ENCODE measurements at places on chromosomes 4 and X.

DNA sequence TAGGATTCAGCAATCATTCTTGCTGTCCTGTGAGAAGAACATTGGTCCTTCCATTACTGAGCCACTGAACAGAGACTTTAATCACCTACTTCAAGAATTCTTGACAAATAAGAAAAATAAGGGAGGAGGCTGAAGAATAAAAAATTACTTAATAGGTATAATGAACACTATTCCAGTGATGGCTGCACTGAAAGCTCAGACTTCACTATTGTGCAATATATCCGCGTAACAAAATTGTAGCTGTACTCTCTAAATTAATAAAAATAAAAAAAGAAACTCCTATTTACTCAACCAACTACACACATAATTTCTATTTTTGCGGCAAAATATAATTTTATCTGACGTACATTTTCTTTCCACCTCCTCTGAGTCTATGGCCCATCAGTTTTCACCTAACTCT lies 2441.0 kb downstream of the PCDH7 start:
- DNase-seq = no peak

- no peak for DNase-seq
These were observed 5.2 kb upstream of the RPGR start for GRCh38 chrX:38332505-38332904.

DNA sequence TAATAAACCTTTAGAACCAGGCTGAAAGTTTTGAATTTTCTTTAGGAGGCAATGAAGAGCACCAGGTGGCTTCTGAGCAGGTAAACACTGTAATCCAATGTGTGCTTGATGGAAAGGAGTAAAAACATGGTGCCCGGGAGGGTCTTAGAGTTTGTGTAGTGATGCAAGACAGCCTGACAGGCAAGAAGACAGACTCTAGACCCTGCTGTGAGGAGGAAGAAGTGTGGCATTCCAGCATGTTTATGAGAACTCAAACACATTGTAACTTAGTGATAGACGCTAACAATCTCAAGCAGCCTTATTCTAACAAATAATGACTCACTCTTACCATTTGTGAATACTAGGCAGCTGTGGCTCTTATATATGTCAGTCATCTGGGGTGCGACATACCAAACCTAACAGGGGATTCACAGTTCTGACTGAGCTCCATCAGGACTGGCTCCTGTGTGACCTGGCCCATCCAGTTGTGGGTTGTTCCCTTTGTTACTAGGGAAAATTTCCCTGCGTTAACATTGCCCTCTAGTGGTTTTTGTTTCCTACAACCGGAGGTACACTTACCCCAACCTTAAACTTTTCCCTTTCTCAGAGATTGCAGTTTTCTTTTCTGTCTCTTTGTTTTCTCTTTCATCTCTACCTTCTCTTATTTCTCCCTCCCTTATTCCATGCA lies 53.8 kb downstream of the VSIG4 start:
- no peak for DNase-seq

DNA sequence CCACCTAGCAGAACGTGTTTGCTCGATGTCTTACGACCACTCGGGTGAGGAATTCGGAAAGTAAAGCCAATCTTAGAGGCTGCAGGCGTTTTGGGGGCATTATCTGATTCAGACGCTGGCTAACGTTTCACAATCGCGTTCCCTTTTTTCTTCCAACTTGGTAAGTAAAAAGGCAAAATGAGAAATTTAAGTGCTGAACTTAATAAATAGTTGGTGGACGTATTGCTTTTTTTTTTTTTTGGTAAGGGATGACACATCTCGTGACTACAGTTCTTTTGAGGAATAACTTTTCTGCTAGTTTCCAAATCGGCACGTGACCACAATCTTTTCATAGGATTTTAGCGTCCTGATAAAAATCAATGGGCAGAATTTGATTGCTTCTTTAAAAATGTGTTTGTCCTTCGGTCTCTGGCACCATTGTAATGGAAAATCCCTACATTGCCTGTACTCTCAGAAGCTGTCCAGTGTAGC lies 848 bp downstream of the RAB9A start:
- no peak for DNase-seq

DNA sequence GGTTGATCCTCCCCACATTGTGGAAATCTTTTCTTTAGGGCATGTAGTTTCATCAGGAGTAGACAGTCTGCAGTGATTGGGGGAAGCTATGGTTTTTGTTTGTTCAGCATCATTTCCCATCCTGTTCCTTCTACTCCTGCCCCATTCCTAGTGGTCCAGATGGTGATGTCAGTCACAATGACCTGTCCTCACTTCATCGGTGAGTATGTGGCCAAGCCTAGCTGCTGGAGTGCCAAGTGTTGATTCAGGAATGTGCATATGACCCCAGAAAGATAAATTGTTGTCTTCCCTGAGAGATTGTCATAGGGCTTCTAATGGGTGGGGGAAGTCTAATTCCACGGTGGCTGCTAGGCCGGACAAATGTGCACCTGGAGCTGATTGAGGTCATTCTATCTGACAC lies 130.6 kb upstream of the FAT1 start:
- no peak for DNase-seq

DNA sequence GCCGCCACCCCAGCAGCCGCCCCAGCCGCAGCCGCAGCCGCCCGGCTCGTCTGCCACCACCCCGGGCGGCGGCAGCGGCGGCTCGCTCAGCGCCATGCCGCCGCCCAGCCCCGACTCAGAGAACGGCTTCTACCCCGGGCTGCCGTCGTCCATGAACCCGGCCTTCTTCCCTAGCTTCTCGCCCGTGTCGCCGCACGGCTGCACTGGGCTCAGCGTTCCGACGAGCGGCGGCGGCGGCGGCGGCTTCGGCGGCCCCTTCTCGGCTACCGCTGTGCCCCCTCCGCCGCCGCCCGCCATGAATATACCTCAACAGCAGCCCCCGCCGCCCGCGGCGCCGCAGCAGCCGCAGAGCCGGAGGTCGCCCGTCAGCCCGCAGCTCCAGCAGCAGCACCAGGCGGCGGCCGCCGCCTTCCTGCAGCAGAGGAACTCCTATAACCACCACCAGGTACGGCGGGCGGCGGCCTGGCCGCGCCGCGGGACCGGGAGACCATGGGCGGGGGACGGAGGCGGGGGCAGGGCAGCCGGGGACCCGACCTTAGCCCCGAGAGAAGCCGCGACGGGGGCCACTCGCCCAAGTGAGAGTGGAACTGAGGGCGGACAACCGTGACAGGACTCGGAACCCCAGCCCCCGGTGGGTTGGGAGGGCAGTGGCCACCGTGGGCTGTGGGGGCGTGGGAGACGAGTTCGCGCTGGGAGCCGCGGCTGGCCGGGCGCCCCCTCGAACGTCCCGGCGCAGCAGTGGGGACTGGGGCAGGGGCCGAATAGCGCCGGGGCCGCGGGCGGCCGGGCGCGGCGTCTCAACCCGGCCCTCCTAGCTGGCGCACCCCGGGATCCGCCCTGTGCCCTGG lies 1.8 kb downstream of the CPEB2 start:
- peak; percentile 86 for DNase-seq

- no peak for DNase-seq
These were observed 59.7 kb downstream of the FAM184B start for GRCh38 chr4:17721496-17722355.

GRCh38 chrX:13863324-13863723 lies 46.4 kb upstream of the GPM6B start:
- DNase-seq = no peak

DNA sequence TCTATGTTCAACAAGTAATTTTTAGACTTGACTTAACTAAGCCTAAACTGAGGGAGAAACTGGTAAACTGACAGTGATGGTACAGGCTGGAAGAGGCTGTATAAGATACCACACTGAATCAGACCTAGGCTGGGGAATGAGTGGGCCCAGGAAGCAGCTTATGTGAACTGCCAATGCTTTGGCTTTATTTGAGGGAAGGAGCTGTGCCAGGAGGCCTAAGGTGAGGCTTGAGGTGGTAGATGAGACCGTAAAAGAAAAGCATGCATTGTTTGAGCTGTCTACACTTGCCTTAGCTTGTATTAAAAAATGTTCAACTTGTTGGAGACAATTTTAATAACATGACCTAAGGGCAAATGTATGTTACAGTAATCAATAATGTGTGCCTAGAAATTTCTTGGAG lies 96.2 kb downstream of the RS1 start:
- no peak for DNase-seq

DNA sequence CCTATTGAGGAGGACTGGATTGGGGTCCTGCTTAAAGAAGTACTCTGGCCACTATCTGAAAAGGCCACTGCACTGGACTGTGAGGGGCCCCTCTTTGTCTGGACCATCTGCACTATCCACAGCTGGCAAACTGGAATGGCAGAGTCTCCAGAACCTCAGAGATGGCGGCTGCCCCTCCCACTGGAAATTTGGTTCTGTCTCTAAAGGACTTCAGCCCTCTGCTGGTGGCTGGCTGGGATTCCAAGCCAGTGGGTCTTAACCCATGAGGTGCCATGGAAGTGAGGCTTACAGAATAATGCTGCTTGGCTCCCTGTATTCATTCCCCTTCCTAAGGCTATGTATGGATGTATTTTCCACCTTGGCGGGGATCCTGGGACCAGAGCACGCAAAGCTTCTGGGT lies 41.6 kb upstream of the CYLC1 start:
- no peak for DNase-seq

GRCh38 chrX:130172127-130172845 lies 524 bp downstream of the RAB33A start:
- DNase-seq = no peak

DNA sequence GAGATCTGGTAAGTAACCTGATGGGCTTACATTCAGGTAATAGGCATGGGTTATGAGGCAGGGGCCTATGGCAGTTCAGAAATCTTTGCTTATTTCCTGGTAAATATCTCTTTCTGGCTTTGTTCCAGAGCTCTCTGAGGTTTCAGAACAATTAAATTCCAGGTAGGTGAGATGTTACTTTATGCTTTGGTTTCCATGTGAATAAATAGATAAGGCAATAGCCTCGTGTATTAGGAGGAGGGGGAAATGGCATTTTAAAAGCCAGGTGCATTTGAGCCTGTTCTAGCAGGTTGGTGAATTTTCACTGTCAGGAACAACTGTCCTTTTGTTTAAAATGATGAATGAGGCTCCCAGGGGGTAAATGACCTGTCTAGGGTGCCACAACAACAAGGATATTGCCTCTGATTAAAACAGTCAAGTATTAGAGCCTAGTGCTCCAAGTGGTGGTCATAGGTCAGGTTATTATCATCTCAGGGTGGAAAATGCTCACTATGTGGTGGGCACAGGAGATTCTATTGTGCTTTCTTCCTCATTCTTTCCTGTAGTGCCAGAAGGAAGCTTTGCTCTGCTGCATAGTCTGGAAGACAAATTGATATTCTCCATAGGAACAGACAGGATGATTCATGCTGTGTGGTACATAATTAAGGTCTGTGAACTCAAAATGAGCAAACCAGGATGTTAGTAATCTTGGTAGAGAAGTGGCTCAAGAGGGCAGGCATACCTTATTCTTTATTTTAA lies 296.2 kb downstream of the INPP4B start:
- DNase-seq = no peak

- no peak for DNase-seq
These were observed 55.4 kb downstream of the PDK3 start for GRCh38 chrX:24520472-24520871.

DNA sequence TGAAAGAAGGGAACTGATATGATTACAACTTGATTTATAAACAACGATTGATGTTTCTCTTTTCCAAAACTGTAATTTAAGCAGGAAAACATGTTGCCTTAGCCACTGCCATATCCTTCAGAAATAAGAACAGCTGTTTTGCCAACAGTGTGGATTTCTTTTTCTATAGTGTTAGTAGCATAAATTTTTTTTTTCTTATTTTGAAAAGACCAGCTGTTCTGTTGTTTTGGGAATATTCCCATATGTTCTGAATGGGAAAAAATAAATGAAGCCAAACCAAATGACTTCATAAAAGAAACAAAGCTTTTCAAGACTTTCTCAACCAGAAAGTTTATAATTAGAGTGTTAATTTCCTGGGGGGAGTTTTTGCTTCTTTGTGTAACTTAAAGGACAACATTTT lies 83.9 kb upstream of the ARHGAP24 start:
- DNase-seq = no peak

DNA sequence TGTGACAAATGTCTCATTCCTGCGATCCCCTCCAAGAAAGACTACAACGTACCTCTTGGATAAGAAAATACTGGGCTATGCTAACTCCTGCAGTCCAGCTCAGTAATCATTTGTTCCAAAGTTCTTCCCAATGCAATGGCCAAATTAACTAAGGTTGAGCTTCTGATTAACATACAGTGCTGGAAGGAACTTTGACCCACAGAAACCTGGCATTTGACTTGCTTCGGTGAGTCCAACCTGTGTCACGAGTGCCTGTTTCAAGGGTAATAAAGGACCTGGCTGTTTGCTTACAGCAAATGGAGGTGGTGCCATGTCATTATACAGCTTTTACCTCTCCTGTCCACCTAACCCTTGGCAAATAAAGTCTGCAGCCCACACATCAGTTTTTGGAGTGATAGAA lies 83.2 kb downstream of the RBM47 start:
- DNase-seq = no peak

- no peak for DNase-seq
These were observed 131.8 kb downstream of the AFF1 start for GRCh38 chr4:87066403-87067123.

DNA sequence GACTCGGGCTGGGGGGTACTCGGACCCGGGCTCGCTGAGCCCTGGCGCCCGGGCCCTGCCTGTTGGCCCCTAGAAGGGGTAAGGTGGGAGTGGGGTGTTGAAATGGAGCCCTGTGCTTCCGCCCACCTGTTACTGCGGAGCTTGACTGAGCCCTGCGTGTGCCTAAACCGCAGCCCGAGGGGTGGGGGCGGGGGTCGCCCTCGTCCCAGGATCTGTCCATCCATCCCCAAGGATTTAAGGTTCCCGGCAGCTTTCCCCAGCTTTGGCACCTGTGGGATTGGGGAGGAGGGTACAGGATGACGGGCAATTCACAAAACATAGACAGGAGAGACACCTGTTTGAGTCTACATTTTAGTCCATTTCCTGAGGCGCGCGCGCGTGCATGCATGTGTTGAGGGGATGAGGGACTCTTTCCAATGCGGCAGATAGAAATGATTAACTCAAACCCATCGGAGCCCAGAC lies 779 bp downstream of the GABRQ start:
- no peak for DNase-seq
